ENCODE measurements at places on chromosomes 2 and 18.

GRCh38 chr2:194095359-194095758 is 1561.7 kb upstream of the SLC39A10 start:
- no peak for DNase-seq

DNA sequence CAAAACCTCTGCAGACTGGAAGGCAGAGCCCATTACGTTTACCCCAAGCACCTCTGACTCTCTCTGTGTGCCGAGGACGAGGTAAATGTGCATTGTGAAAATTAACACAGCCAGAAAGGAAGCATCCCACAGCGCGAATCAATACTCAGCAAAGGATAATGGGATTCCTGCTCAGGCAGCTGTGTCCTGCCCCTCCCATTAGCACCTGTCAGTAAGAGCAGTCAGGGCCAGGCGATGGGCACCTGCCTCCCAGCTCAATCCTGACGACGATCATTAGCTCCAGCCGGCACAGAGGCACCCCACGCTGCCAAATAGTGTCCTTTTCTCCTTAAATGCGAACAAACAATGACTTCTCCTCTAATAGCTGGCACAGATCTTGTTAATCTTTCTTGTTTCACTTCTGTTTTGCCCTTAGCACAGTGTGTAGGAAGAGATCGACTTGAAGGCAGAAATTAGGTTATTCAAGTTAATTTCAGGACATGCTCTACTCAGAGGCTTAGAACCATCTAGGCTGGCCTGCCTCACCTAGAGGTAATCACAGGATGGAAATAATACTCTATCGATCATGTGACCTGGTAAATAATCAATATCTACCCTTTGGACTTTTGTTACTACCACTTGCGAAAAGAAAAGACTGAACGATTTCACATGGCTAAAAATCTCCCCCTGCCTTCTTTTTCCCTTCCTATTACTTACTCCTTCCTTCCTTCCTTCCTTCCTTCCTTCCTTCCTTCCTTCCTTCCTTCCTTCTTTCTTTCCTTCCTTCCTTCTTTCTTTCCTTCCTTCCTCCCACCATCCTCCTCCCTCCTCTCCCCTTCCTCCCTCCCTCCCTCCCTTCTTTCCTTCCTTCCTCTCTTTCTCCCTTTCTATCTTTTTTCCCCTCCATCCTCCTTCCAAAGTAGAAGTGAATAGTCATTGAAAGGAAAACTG is 487.9 kb upstream of the ID2 start:
- DNase-seq = peak; percentile 46

GRCh38 chr18:515838-516237 is 15.3 kb upstream of the COLEC12 start:
- DNase-seq = no peak

DNA sequence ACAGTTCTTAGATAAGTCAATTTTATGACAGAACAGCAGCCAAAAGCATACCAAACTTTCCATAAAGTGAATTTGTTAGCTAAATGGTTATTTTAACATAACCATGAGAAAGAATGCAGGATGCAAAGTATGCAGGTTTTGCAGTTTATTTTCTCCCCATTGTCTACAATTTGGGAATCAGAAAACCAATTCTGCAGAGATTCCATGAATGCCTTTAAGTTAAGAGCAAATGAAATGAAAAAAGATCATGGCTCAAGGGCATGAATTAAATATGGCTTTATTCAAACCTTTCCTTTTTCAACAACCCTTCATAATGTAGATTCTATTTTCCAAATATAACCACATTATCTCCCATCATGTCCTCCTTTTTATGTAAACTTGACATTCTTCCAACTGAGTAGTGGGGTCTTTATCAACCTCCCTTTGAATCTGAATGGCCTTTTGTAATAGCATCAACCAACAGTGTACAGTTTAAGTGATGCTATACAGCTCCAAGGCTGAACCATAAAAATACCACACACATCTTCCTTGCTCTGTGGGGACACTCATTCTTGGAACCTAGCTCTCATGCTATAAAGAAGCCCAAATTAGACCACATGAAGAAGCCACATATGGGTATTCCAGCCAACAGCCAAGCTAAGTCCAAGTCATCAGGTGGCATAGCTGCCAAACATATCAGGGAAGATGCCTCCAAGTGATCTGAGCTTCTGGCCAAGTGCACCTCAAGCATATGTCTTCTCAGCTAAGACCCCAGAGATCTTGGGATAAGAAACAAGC is 49.8 kb downstream of the PIAS2 start:
- no peak for DNase-seq

- DNase-seq = no peak
Measured at GRCh38 chr2:223989206-223989855, 32.1 kb downstream of the MRPL44 start.

GRCh38 chr2:196404276-196404675 is 232.9 kb upstream of the STK17B start:
- DNase-seq = no peak

DNA sequence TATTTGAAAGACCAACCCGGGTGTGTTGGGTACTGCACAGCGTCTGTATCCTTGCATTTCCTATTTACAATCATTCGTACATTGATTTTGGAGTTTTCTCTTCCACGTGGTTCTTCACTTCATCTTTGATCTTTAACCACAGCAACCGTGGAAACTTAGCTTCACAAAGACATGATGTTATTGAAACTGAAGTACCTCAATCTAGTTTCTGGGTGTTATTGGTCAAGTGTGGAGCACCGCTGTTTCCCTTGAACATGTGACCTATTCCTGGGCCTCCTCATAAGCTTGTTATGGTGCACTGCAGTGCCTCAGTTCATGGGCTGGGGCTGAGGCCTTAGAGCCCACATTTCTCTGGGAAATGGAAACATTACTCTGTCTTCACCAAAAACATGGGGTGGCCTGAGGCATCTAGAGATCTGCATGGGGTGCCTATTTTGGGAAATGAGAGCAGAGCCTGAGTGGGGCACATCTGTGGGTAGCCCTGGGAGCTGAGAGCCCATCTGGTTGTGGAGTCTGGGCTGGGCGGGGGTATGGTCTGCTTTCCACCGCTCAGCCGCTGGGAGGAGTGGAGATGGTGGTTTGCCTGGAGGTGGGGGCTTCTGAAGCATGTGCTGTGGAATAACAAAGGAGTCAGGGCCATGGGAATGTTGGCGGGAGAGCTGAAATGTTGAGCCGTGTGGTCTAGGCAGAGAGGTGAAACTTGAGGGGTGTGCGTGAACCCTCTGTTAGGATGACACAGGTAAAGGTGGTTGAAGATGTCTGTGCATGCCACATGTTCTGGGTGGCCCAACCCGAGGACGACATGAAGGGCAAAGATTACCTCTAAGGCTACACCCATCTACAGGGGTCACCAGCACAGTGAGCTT is 37.4 kb downstream of the ZNF236 start:
- DNase-seq = no peak

DNA sequence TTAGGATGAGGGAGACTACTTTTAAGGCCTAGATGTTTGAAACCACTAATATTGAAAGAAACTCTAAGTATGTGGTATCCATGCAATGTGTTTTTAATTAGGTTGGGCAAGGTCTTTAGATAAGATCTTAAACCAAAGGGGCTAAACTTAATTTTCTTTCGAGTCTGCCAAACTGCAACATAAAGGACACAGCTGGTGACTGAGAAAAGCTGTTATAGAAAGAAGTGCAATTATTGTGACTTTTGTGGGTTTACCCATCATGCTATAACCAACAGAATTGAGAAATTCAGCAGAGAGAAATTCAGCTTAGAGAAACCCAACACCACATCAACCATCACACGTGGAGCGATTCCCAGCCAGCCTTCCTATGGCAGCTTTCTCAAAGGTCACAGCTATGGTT is 119.5 kb upstream of the LMAN1 start:
- no peak for DNase-seq

DNA sequence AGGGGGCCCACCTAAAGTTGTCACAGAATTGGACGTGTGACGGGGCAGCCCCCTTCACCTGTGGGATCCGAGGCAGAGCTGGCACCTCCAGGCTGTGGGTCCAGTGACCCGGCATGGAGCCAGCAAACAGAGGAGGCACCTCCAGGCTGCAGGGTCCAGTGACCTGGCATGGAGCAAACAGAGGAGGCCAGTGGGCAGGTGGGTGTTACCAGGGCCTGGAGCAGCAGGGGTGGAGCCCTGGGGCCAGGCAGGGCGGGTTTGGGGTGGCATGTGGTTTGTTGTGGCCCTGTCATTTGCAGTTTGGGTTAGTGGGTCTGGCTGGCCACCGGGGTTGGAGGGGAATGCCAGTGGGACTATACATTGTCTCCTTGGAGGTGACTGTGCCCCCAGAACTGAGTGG is 68.2 kb downstream of the HPCAL1 start:
- DNase-seq = no peak

GRCh38 chr2:129180124-129180716 is 799.2 kb upstream of the RAB6C start:
- no peak for DNase-seq

GRCh38 chr2:138060301-138060635 is 96.0 kb downstream of the HNMT start:
- peak; percentile 39 for DNase-seq

- no peak for DNase-seq
Measured at GRCh38 chr2:7044253-7045250, 127.3 kb downstream of the RNF144A start.

GRCh38 chr18:42860011-42860410 is 255.5 kb downstream of the RIT2 start:
- DNase-seq = no peak

- no peak for DNase-seq
Measured at GRCh38 chr18:62999392-62999791, 284.1 kb downstream of the PHLPP1 start.

- DNase-seq = peak; percentile 89
Measured at GRCh38 chr2:112182581-112183034, 44.4 kb downstream of the FBLN7 start.

GRCh38 chr2:236343400-236344161 is 79.4 kb upstream of the ASB18 start:
- peak; percentile 58 for DNase-seq

DNA sequence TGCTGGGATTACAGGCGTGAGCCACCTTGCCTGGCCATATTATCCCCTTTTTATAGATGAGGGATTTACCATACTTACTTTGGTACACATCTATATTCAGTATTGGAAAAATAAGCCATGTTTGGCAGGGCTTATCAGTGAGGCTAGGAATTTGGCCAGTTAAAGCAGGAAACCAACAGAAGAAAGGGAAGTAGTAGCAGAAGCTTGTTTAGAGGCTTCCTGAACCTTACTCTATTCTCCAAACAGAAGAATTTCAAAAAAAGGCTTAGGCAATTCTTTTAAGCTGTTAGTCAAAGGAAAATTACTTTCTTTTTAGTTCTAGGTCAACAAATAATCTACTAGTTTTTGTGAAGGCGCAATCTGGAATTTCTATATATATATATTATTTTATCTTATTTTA is 3.2 kb upstream of the GLS start:
- DNase-seq = no peak

DNA sequence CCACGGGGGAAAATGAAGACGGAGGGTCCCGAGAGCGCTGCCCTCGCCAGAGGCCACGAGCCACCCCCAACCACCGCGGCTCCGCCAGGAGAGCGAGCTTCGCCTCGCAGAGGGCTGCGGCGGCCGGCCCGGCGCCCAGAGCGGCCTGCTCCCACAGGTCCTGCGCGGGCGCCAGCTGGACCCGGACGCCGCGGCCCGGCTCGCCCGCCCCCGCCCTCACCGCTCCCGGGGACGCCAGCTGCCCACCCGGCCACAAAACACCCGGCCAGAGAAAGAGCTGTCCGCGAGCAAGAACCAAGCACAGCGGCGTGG is 709 bp downstream of the PTPN2 start:
- DNase-seq = no peak

DNA sequence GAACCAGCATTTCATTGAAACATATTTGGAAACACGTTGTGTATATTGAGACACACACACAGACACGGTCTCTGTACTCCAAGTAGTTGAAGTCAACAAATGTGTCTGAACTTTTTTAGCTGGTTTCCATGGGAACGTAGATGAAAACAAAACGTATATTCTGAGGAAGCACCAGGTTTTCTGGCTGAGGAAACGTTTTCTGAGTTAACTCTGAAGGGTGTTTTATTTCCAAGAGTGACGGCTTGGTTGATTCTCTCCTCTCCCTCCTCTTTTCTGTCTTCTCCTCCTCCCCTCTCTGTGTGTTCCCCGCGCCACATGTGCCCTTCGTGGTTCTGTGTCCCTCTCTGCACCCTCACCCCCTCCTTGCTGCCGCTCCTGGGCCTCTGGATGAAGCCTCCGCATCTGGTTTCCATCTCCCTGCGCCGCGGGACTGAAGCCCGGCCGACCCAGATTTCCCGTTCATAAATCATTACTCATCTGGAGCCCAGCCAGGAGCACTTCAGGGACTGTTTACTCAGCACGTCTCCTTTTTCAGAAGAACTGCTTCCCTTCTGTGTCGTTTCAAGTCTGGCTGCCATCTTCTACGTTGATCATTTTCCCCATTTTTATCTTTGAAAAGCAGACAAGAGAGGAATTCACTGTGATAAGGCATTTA is 122.7 kb downstream of the COL6A3 start:
- peak; percentile 87 for DNase-seq

- peak; percentile 19 for DNase-seq
Measured at GRCh38 chr2:174337337-174338146, 2.8 kb downstream of the SP9 start.

GRCh38 chr2:173589604-173590275 is 235.1 kb downstream of the CDCA7 start:
- peak; percentile 73 for DNase-seq

GRCh38 chr2:120716641-120717585 is 18.8 kb upstream of the GLI2 start:
- DNase-seq = no peak

DNA sequence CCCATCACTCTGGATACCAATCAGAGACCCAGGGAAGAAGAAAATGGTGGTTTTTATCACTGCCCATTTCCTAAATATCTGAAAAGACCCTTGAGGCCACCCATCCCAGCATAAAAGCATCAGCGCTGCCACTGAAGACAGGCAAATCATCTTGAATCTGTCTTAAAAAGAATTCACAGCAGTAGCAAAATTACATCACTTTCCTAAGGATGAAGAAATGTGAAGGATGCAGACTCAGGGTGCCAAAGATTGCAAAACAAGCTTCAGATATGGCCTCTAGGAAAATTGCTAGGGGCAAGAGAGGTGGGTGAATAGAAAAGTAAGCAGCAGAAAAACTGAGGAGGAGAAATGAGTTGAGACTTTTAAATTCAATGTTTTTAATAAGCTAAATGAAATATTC is 70.0 kb downstream of the SLC25A12 start:
- DNase-seq = no peak

- DNase-seq = no peak
Measured at GRCh38 chr2:240431271-240431660, 4.2 kb upstream of the GPC1 start.

GRCh38 chr2:64932371-64933216 is 56.6 kb upstream of the SLC1A4 start:
- DNase-seq = no peak

DNA sequence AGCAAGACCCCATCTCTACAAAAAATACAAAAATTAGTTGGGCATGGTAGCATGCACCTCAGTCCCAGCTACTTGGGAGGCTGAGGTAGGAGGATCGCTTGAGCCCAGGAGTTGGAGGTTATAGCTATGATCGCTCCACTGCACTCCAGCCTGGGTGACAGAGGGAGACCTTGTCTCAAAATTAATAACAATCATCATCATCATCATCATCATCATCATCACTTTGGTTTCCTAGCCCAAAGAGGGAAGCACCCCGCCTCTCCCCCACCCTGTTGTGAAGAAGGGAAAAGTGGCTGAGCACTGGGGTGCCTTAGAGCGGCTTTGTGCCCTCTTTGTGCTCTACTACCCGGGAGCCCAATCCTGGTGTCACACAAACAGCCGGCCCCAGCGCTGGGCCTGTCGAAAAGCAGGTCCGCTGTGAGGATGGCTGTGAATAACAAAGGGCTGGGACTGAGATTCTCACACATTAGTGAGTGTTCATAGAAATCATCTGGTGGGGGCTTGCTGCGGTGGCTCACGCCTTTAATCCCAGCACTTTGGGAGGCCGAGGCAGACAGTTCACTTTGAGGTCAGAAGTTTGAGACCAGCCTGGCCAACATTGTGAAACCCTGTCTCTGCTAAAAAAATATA is 42.6 kb upstream of the ASXL2 start:
- DNase-seq = no peak

Measured in NCI-H2029 (cell line).